ENCODE measurements at places on chromosomes 3 and 15. TPM values are rescaled to one million over a fixed set of nuclear protein-coding genes. Genes with fewer than 3 reads are reported as not detected.

- no peaks in the 10 kb centered on the region for H3K4me1 ChIP-seq
- no peak overlapping the region for H3K4me3 ChIP-seq
- no peaks in the 10 kb centered on the region for H3K36me3 ChIP-seq
- H3K27ac ChIP-seq, result no peak overlapping the region
Observed at GRCh38 chr3:49606427-49606826, 52.1 kb downstream of the BSN start.

GRCh38 chr3:9036404-9037131 is 73.3 kb upstream of the RAD18 start:
- H3K27me3 ChIP-seq, result no peaks in the 10 kb centered on the region
- H3K36me3 ChIP-seq, result no peaks in the 10 kb centered on the region
- no peak overlapping the region for H3K27ac ChIP-seq
- DNase-seq, result peak; percentile 73
- peaks cover 4% of the 10 kb centered on the region for H3K4me1 ChIP-seq
- no peak overlapping the region for H3K4me3 ChIP-seq

DNA sequence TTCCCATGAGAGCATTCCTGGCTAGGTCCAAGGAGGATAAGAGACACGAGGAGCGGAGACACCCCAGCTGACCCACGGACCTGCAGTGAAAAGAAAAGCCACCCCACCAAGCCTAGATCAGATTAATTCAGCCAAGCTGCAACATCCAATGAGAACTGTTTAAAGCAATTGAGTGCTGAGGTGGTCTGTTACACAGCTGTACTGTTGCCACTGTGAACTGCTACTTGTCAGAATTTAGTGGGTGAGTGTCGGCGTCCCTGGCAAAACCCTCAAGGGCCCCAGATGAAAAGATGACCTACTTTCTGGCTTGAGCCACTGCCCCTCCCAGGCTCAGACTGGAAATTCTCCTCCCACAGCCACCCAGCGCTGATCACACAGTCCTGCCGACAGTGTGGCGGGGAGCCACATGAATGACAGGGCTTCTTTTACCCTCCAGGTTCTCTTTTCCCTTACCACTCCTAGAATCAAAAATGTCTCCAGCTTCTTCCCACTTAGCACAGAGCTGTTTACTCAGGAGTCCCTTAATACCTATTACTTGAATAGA is 26.4 kb upstream of the KBTBD12 start:
- H3K4me3 ChIP-seq, result no peak overlapping the region
- H3K36me3 ChIP-seq, result no peaks in the 10 kb centered on the region
- no peak for DNase-seq
- H3K4me1 ChIP-seq, result peaks cover 4% of the 10 kb centered on the region
- H3K27ac ChIP-seq, result peak overlapping the region; percentile 7

DNA sequence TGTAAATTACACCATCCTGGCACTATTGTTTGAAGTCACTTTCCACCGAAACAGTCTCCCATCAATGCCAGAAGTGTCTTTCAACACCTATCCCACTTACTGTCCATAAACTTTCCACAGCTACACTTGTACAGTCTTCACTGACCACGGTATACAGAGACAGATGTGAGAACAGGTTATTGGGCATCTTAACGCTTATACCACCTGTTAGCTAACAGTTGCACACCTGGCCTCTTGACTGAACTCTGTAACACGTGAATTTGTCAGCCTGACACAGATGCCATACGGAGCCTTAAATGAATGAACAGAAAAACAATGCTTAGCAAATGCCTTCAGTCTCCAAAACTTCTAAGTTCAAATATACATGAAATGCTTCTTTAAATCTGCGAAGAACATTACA is 440.5 kb downstream of the SHQ1 start:
- no peak overlapping the region for H3K27ac ChIP-seq
- H3K27me3 ChIP-seq, result no peaks in the 10 kb centered on the region
- DNase-seq, result no peak
- H3K36me3 ChIP-seq, result no peaks in the 10 kb centered on the region

DNA sequence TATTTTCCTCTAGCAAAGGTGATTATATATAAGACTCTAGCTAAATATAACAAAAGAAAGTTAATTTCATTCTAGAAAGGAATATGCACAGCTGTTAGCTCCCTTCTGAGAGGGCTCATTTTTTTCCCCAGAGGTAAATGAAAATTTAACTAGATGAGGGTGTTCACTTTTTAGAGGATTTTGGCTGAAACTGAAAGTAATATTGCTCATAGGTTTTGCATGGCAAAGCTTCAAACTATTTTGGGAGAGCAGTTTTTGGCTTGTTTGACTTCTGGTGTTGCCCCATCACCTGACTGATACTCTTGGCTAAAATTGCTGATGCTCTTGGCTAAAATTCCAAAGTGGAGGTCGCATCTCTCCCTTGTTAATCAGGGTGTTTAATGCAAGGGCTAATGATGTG is 311.9 kb downstream of the EDEM1 start:
- H3K4me1 ChIP-seq, result no peaks in the 10 kb centered on the region
- DNase-seq, result no peak
- H3K27ac ChIP-seq, result no peak overlapping the region
- no peaks in the 10 kb centered on the region for H3K36me3 ChIP-seq
- no peaks in the 10 kb centered on the region for H3K27me3 ChIP-seq

DNA sequence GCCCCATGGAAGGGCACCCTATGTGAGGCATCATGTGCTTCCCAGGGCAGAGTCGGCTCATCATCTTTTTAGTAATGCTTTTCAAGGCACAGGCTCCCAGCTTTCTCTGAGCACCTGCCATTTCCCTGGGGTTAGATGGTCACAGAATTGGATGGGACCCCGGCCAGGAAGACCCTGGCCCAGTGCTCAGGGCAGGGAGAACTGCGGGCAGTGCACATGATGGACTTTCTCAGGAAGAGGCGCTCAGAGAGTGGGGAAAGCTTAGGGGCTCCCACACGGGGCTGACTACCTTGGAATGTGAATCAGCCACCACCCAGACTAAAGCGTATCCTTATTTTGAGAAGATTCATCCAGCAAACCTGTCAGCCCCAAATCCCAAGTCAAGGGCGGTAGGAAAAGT is 16.5 kb upstream of the SKOR1 start:
- no peaks in the 10 kb centered on the region for H3K4me1 ChIP-seq
- peaks cover 6% of the 10 kb centered on the region for H3K36me3 ChIP-seq
- DNase-seq, result no peak
- H3K27ac ChIP-seq, result no peak overlapping the region

DNA sequence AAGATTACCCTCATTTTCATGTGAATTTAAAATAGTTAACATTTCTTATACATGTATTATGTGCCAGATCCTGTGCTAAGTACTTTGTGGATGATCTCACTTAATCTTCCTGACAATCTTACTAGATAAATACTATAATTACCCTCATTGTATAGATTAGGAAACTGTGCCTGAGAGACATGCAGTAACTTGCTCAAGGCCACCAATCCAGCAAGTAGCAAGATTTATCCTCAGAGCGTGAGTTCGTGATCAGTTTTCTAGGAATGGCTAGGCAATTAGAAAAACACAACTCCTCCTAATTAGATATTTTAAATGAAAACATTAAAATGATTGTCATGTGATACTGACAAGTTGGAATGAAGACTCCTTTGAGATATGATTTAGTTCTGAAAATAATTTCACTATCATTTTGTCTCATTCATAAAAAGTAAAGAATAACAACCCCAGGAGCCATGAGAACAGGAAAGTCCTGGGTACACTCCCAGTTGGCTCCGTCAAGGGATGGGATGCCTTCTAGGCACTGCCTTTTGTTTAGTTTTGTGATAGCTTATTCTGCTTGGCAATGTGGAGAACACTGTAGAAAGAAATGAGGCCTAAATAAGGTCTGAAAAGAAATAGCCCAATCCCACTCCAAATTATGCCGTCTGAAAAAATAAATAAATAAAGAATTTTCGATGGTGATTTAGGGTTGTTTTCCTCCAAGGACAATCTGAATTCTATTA is 61.3 kb downstream of the FBN1 start:
- no peak overlapping the region for H3K27ac ChIP-seq
- H3K36me3 ChIP-seq, result no peaks in the 10 kb centered on the region
- no peaks in the 10 kb centered on the region for H3K27me3 ChIP-seq
- no peak overlapping the region for H3K4me3 ChIP-seq

- no peak overlapping the region for H3K27ac ChIP-seq
- no peak for DNase-seq
- no peaks in the 10 kb centered on the region for H3K36me3 ChIP-seq
- no peak overlapping the region for H3K4me3 ChIP-seq
- no peaks in the 10 kb centered on the region for H3K27me3 ChIP-seq
- H3K4me1 ChIP-seq, result no peaks in the 10 kb centered on the region
Observed at GRCh38 chr15:34070003-34070402, 31.0 kb upstream of the AVEN start.

DNA sequence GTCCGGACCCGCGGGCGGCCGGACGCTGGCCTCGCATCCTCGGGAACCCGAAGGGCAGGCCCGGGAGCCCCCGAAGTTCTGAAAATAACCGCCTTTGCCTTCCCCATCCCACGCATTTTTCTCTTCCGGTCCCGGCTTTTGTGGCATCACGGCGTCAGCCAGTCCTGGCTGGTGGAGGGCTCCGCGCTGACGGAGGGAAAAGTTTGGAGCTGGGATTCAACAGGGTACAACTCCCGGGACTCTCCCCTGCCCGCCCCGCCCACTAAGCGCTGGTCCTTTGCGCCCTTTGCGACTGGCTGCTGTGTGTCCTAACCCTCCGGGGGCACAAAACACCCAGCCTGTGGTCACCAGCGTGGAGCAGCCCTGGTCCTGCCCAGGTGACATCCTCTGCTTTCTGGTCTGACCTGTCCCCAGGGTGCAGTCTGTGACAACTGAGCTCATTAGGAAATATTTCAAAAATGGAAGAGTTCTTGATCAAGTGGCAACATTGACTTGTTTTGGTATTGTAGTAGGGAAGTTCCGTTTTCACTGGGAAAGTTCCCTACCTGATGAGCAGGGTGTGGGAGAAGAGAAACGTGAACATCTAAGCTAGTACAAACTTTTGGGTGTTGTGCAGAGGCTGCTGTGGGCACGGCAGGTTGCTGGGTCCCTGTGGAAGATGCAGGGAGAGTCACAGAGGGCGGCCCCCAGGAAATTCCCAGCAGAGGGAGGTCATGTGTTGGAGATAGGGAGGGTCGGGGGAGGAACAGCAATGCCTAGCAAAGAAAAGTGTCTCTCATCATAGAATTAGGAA is 775 bp downstream of the ARNT2 start:
- DNase-seq, result peak; percentile 83
- no peaks in the 10 kb centered on the region for H3K27me3 ChIP-seq
- H3K4me1 ChIP-seq, result peaks cover 18% of the 10 kb centered on the region
- peak overlapping the region; percentile 85 for H3K27ac ChIP-seq

GRCh38 chr3:174125267-174125824 is 727.8 kb downstream of the NLGN1 start:
- no peaks in the 10 kb centered on the region for H3K27me3 ChIP-seq
- H3K4me3 ChIP-seq, result no peak overlapping the region
- DNase-seq, result peak; percentile 68
- no peaks in the 10 kb centered on the region for H3K36me3 ChIP-seq

- no peak within 1 kb of the TSS for H3K27ac ChIP-seq
- peak within 1 kb of the TSS; percentile 61 for H3K4me3 ChIP-seq
- H3K4me1 ChIP-seq, result peaks cover 3% of the 10 kb centered on the region
- no peaks in the 10 kb centered on the region for H3K27me3 ChIP-seq
Observed at GRCh38 chr3:77039606-77040171, at the start of gene ROBO2. Gene ROBO2 (plus strand): TSS chr3:77040099. CDS start chr3:77040786, 687 bp downstream.

GRCh38 chr3:37892927-37893600 is 31.4 kb downstream of the CTDSPL start:
- DNase-seq, result peak; percentile 90
- H3K4me3 ChIP-seq, result no peak overlapping the region
- no peaks in the 10 kb centered on the region for H3K36me3 ChIP-seq

DNA sequence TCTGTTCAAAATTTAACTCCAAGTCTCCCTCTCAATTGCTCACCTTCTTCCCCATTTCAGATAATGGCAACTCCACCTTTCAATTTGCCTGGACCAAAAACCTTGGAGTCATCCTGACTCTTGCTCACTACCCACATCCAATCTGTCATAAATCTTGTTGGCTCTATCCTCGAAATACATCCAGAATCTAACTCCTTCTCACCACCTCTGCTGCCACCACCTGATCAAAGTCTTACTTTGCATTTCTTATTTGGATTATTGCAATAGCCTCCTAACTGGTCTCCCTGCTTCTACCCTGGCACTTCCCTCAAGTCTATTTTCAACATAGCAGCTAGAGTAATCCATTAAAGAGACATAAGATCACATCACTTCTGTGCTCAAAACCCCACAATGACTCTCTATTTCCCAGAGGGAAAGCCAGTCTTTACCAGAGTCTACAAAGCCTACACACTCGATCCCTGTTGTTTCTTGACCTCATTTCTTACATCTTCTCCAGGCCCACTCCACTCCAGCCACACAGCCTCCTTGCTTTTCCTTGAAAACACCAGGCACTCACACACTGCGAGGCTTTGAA is 86.6 kb downstream of the GPR156 start:
- DNase-seq, result no peak
- H3K27me3 ChIP-seq, result no peaks in the 10 kb centered on the region
- no peak overlapping the region for H3K27ac ChIP-seq
- no peaks in the 10 kb centered on the region for H3K36me3 ChIP-seq

DNA sequence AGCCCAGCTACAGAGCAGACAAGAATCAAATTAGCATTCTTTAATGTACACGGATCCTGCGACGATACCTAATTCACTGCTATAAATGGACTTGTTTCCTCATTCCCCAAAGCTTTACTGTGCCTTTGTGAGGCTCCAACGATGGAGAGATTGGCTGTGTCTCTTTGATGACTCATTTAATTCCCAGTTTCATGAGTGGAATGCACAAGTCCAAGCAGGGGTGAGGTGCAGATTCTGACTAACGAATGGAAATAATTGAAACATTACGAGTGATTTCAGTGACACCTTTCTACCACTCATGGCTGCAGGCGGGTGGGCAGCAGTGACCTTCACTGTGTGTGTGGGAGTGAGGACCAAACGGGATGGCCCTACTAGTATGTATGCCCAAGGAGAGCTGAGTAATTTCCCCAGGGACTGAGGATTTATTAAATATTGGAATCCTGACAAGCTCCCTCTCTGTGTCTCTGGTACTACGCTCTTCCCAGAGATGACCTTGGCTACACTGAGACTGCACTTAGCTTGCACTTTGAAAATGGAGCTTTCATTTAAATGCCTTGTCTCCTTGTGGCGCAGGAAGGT is 156.7 kb downstream of the CACNA2D3 start:
- no peak for DNase-seq

Gene NR2E3
- not detected for polyA plus RNA-seq

Gene AMT
- polyA plus RNA-seq, result 44.1 TPM

Gene LINGO1
- polyA plus RNA-seq, result 6.8 TPM

Gene XRN1
- 2.8 TPM for polyA plus RNA-seq

Gene CCK
- polyA plus RNA-seq, result not detected

Data from kidney (tissue), 22 donors.